ENCODE measurements at places on chromosomes 7 and 10.

GRCh38 chr10:7541137-7542087 is 125.4 kb downstream of the ITIH5 start:
- DNase-seq: no peak

DNA sequence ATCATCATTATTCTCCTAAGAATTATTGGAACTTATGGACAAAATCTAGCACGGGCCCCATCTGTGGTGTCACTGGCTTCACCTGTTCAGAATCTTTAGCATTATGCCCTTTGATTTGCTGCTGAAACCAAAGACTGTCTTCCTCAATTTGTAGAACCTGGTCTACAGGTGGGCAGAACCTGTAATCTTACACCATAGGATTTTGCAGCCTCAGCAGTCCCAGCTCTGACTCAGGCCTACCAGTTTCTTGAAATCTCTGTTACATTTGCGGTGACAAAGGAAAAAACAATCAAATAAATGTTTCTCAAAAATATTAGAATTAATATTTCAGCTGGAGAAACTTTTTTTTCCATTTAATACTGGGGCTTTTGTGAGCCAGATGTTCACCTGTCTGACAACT is 86.1 kb downstream of the EPDR1 start:
- DNase-seq: no peak

- no peak for DNase-seq
Measured at GRCh38 chr7:103889451-103889850, 100.0 kb downstream of the RELN start.

DNA sequence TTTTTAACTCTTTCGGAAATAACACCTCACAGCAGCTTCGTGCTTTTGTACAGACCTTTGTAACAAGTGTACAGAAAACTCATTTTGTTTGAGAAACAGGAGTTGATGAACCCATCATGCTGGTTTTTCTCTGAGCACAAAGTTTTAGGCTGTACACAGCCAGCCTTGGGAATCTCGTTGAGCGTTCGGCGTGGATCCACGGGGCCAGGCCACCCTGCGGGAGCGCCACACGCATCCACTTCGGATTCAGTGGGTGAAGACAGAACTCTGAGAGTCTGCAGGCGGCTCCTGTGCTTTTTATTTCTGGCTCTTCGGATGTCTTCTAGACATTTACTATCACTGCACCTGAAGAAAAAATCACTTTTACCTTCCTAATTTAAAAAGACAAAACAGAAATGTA is 131.2 kb downstream of the SMURF1 start:
- no peak for DNase-seq

DNA sequence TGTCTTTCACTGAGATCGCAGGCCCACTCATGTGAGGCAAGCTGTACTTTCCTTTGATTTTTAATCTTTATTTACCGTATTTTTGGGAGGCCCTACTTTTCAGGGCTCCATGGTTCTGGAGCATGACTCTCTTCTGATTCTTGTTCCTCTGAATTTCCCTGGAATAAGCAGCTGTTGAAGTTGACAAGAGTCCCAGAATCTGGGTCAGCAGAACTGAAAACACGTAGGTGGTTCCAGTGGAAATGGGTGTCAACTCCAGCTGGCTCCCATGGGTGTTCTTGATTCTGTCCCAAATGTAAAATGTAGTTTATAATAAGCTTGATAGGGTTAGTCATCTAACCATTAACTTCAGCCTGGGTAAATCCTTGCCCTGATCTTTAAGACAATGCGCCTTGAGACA is 409.4 kb downstream of the GATA3 start:
- no peak for DNase-seq

DNA sequence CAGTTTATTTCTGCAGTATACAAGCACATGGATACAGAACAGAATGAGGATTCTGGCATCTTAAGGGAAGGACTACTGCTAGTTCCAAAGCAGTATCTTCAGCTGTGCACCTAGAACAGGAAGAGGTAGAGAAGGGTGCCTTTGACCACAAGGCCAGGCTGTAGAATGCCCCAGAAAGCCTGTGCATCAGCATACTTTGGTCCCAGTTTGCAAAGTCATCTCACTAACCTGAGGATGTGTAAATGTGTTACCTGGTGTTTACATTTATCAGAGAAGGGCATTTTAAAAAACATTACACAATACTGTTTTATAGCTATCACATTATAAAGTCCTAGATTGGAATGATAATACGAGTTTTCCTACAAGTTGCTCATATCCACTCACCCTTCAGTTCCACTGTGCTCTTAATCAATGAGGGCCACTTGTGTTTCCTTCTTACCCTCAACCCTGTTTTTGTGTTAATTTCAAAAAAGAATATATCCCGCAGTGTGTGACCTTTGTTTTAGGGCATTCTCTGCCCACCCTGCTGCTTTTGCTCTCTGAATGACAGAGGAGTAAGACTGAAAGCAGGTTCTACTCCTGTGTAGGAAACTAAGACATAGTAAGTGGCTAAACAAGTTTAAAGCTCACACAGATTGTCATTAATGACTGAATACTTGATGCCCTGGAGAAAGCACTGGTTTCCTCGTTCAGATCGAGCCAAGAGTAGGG is 3.4 kb downstream of the SLC35G1 start:
- no peak for DNase-seq

DNA sequence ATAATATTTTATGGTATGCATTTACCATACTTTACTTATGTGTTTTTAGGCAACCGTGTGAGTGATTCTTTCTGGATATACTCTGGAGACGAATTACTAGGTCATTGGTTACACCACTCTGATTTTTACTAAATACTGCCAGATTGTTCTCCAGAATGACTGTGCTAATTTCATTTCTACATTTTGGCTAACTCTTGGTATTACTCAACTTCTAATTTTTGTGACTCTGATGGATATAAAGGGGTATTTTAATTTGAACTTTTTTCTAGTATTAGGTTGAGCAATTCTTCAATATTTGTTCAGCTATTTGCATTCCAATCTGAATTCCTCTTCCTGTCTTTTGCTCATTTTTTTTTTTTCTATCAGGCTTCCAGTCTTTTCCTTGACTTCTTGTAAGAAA is 223.6 kb downstream of the MDFIC start:
- DNase-seq: no peak

Measured in SW 1271 (cell line).